ENCODE measurements at places on chromosomes 2 and 18.

- no peak for DNase-seq
These were observed 340.3 kb downstream of the CYRIA start for GRCh38 chr2:16325016-16325975.

- no peak for DNase-seq
These were observed 282.9 kb upstream of the KCNH7 start for GRCh38 chr2:163121483-163121882.

GRCh38 chr2:154447727-154448418, 250.6 kb upstream of the KCNJ3 start:
- no peak for DNase-seq

DNA sequence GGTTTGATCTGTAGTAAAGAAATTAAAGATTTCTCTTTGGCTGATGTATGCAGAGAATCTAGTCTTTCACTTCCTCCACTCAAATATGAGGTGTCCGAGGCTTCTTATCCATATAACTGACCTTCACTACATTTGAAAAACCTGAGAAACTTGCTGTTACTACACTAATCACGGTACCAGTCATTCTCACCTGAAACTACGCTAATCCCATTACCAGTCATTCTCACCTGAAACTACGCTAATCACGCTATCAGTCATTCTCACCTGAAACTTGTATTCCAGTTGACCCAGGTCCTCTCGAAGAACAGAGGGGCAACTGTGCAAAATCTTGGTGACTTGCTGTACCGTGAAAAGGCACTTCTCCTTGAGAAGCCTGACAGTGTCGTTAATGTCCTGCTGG, 5.1 kb downstream of the MTERF4 start:
- DNase-seq: no peak

GRCh38 chr2:68912732-68913131, 40.0 kb downstream of the GKN2 start:
- no peak for DNase-seq

- no peak for DNase-seq
These were observed 45.3 kb upstream of the IGFBP5 start for GRCh38 chr2:216740557-216741222.

- DNase-seq: no peak
These were observed 129.3 kb upstream of the HAAO start for GRCh38 chr2:42921721-42922120.

GRCh38 chr18:80068571-80069272, 34.5 kb downstream of the RBFA start:
- DNase-seq: no peak

GRCh38 chr18:48922801-48923730, 27.7 kb downstream of the SMAD7 start:
- peak; percentile 95 for DNase-seq

- no peak for DNase-seq
These were observed 138.3 kb downstream of the PXDN start for GRCh38 chr2:1606046-1606400.

- DNase-seq: no peak
These were observed 34.0 kb downstream of the NAPG start for GRCh38 chr18:10559553-10560451.

DNA sequence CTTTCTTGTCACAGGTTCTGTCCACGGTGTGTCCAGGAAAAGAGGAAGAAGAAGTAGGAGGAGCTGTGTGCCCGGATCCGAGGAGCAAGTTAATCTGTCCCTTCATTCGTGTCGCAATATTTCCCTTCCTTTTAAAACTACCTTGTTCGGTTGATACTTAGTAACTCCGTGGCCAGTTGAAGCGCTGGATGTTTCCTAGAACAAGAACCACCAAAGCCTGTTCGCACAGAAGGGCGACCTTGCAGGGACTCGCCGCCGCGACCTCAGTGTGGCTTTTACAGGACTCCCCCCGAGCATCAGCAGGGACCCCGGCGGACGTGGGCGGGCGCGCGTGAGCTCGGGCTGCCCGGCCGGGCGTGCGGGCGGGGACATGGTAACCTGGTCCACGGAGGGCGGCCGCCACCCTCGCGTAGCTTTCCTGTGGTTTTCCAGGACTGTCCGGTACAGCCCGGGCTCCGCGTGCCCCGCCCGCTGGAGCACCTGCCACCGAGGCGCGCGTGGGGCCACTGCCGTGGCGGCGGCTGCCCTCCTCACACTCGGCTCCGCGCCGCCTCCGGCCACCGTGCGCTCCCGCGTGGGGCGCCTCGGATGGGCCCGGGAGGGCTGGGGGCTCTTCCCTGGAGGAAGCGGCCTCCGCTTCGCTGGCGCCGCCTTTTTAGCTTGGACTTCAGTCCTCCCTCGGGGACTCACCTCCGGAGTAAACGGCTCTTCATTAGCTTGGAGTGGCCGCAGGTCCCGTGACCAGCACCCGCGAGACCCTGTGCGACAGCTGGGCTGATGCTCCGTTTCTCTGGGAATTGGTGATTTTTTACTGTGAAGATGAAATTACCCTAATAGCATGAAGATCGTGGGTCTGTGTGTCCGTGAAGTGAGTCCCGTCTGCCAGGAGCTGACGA, 9.2 kb upstream of the D2HGDH start:
- DNase-seq: no peak

GRCh38 chr2:147348931-147349555, 495.8 kb upstream of the ACVR2A start:
- DNase-seq: no peak

GRCh38 chr2:8582191-8582590, 99.7 kb upstream of the ID2 start:
- no peak for DNase-seq

DNA sequence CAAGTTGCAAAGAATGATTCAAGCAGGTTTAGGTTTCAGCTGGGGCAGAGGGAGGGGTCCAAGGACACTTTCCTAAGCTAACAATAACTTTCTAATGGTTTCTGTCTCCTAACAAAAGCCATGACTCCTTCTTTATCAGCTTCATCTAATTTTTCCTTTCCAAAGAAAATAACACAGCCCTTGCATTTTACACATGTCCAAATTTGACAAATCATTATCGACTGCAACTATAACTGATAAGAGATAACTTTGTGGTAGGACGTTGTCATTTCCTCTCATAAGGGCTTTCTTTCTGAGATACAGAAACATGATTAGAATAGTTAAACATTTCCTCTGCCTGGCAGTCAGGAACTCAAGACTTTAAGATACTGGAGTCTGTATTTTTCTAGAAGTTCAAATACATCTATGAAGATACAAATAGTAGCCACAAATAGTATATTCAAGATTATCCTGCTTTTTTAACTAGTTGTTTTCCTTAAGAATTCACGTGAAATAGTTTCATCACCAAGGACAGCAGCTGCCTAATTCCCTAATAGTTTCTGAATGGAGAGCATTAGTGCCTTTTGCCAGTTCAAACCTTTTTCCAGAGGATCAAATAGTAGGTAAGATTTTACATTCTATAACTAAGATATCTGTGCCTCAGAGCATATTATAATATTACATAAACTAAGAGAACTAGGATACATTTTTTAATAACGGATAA, 263.2 kb downstream of the EXOC6B start:
- DNase-seq: no peak

DNA sequence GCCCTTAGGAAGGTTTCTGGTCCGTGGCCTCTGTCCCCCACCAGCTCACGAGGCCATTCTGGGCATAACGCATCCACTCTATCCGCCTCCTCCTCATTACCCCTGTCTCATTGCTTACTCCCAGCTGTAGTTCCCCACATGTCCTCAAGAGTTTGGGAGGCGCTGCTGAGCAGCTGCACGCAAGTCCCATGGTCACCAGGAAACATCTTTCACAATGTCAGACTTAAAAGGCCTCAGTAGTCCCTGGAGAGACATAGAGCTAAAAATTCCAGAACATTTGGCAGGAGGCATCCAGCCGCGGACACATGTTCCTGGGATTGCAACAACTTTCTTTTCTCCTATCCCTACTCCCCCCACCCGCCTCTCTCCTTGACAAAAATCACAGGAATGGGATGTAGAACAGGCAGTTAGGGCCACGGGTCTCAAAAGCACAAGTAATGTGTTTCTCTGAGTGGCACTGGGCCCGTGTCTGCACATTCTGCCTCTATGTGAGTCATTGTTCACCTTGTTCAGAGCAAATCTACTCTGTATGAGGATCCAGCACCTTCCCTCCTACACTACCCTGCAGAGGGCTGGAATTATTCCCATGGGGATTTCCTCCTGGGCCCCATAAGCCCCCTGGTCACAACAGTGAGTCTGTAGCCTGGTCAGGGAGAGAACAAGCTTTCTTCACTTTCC, 8.1 kb downstream of the LBH start:
- DNase-seq: peak; percentile 55

- DNase-seq: no peak
These were observed 99.7 kb downstream of the SLC8A1 start for GRCh38 chr2:40352041-40352702.

DNA sequence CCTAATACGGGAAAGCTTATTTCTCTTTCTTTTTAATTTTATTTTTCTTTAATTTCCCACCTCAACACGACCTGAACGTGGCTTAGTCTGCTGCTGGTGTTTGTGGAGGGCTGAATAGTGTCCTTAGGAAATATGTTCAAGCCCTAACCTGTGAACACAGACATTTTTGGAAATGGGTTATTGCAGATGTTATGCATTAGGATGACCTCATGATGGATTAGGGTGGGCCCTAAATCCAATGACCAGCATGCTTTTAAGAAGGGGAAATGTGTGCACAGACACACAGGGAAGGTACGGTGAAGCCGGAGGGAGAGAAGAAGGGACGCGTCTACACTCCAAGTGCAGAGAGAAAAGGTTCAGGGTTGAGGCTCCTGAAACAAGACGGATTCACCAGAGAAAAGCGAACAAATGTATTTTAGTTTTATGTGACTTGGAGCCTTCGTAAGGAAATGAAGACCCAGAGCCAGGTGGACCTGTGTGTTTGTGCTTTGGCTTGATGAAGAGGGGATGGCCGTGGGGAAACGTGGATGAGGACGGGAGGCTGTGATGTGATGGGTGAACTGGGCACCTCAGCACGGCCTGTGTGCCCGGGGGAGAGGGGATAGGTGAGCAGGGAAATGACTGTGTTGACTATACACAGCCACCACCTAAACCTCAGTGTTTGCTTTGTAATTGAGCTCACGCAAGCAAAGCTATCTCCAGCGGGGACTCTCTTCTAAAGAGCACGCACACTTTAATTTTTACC, 37.5 kb downstream of the RTP5 start:
- no peak for DNase-seq

- DNase-seq: no peak
These were observed 198.8 kb downstream of the NDUFA10 start for GRCh38 chr2:239826376-239826775.

DNA sequence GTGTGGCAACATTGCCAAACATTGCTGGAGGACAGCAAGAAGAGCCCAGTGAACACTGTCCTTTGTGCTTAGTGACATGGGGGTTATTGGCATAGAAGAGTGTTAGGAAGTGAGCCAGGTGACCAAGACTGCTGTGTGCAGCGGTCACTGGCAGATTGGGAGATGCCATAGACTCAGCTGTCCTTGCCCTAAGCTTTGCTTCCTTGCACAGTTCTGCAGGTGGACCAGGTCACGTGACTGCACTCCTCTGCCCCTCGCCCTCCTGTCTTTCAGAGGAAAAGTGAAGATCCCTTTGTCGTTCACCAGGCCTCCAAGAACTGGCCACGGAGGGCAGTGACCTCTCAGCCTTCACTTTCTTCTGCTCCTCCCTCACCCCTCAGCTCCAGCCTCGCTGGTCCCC, 215.6 kb upstream of the SMIM21 start:
- no peak for DNase-seq

- DNase-seq: no peak
These were observed 110.7 kb upstream of the NABP1 start for GRCh38 chr2:191567206-191567605.

DNA sequence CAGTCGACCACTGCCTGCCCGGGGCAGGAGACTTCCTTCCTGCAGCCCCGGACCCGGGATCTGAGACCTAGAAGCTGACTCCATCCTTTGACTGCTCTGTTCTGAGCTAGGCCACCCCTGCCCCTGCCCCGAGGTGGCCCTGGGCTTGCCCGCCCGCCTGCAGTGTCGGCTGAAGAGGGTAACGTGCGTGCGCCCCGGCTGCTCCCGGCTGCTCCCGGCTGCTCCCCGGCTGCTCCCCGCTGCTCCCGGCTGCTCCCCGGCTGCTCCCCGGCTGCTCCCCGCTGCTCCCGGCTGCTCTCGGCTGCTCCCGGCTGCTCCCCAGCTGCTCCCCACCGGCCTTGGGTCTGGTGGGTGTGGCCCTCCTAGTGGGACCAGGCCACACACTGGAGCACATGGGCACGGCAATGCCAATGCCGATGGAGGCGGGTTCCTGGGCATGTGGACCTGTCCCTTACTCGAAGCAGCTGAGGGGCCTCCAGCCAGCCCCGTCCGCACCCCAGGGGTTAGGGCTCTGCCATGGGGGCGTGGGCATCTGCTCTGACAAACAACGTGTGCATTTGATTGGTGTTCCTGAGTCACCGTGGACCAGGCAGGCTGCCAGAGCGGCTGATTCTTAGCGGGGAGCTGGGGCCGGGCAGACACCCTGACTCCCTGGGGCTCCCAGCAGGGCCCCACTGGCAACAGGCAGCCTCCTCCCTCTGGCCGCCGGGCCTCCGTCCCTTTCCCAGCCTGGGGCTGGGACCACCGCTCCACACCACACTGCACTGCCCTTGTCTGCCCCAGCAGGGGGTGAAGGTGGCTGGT, 2.0 kb upstream of the GAL3ST2 start:
- DNase-seq: no peak

DNA sequence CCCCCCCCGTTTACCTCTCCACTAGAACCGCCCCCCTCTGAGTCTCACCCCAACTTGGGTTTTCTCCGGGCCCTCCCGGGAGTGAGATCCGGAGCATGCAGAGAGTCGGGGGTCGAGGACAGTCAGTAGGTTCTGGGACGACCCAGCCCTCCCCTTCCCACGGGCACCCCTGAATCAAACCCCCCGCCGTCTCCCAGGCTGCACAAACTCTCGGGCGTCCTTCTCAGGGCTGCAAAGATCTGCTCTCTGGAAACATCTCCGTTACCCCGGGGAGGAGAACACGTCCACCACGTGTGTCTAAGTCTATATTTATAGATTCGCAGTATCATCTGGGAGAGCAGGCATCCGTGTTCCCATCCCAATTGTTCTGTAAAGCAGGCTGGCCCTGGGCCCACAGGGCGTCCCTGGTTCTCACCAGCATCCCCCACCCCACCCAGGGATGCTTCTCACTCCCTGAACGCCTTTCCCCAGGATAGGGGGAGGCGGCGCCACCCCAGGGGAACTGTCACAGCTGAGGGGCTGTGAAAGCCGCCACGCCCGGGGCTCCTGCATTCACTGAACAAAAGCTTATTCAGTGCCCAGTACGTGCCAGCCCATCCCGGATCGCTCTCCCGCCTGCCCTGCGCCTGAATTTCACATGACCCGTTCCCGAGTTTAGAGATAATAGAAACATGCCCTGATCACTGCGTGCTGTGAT, 765 bp upstream of the DIPK1C start:
- no peak for DNase-seq

DNA sequence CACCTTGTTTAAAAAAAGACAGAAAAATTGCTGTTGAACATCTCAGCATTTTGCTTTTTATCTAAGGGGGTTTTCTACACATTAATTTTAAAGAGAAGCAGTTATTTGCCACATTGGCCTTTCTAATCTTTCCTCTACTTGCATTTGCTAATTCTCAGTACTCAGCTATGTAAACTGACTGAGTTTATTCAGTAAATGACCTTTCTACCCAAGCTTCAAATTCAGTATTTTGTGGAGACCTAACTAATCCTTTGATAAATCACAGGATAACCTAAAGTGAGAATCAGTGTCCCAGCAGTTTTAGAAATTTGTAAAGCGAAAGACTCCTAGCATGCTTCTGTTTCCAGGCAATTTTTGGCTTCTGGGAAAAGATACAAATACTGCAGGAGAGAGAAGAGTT, 288.4 kb downstream of the ASXL3 start:
- DNase-seq: no peak
